RPMI7951 (cell line): ENCODE measurements at places on chromosomes 13 and 19. TPM values are rescaled to one million over a fixed set of nuclear protein-coding genes. Genes with fewer than 3 reads are reported as not detected.
A peak's percentile ranks its signal among the peaks of the same experiment; 100 is the strongest.

DNA sequence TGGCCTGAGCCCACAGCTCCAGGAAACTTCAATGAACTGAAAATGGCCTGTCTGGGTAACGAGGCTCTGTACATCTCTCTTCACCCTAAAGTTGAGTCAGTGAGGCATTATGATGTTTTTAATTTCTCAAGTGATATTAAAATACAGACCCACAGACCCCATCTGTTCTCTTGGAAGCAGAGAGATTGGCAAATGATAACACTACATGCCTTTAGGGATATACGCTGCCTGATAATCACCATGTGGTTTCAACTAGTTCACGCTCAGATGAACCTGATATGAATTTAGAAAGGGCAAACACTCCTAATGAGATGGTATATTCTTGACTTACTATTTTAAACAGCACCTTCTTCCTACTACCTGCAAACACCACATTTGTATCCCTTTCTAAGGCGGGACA, 127.5 kb downstream of the RFC3 start:
- DNase-seq, result peak; percentile 69

- DNase-seq, result no peak
These were observed 22.8 kb upstream of the EMP3 start for GRCh38 chr19:48302600-48302959.

DNA sequence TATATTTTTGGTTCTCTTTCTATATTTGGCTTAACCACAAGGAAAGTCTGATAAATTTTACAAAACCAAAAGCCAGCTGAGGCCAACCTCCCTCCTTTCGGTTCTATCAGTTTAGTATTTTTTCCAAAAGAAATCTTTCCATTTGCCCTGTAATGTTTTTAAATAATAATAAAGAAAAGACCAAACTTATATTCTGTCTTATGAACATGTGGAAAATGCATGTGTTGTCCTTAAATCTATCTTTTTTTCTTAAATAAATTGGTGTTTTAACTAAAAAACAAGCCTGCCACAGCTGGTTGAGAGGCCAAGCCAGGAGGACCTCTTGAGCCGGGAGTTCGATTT, 113.6 kb downstream of the SACS start:
- no peak for DNase-seq

DNA sequence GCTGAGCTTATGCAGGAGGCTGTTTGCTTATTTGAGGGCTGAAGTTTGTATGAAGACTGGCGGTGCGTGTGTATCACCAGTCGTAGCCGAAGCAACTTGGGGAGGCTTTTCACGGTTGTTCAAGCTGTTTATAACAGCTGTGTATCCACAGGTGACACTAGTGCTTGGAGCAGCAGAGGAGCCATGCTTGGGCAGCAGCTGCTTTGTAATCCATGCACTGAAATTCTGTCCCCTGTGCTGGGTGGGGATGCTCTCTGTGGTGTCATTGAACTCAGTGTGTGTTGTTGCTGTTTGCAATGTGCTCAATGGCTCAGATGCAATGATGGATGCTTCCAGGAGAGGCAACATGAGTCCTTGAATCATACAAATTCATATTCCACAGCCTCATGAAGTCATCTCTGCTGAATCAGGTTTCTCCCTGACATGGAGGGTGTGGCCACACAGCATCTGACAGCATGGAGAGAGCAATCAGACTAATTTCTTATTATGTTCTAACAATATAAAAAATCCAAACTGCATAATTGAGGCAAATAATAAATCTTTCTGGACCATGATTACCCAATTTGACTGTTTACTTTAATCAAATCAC, 18.8 kb upstream of the GTF3A start:
- DNase-seq, result no peak

GRCh38 chr19:17249887-17250548, 4.3 kb upstream of the NR2F6 start:
- no peak for DNase-seq

DNA sequence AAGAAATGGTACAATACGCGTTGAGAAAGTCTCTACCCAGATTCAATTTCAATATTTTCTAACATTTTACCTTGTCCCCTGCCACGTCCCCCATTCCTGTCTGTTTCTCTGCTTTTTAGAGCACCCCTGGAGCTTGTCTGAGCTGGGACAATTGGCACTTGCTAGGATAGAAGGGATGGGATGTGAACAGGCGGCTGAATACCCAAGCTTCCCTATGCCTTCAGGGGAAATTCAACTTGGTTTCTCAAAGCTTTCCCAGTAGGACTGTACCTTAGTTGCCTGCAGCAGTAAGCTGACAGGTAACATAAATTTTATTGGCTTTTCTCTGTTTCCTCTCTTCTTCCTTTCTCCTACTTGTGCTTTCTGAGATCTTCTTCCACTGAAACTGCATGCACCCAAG, 1663.3 kb downstream of the EFNB2 start:
- no peak for DNase-seq

GRCh38 chr13:40221460-40222201, 444.8 kb downstream of the FOXO1 start:
- peak; percentile 50 for DNase-seq

Gene PLK5
- not detected in 2 replicates for total RNA-seq

DNA sequence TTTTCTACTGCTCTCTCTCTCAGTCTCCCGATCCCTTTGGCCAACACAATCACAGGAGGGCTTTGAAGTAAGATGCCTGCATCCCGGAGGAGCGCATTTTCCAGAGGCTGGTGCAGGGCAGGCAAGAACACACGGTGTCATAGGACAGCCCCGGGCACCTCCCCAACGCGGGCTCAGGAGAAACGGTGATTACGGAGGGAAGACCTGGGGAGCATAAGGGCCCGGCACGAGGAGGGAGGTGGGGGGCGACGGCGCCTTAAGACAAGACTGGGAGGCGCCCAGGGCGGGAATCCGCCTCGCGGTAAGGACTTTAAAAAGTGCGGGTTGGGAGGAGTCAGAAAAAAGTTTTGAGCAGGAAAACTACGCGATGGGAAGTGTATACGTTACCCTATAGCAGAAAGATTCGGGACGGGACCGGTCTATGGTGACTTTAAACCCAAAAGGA, 18.7 kb upstream of the ZNF888 start:
- DNase-seq, result peak; percentile 34

GRCh38 chr19:29521291-29522075, 4.3 kb upstream of the VSTM2B start:
- no peak for DNase-seq

Gene ANKLE1
- total RNA-seq, result 1.2 and 1.3 TPM in 2 replicates
